ENCODE measurements at places on chromosomes 5 and 9. TPM values are rescaled to one million over a fixed set of nuclear protein-coding genes. Genes with fewer than 3 reads are reported as not detected.

GRCh38 chr5:173663352-173664153 is 47.1 kb upstream of the BOD1 start:
- no peak overlapping the region for H3K27ac ChIP-seq

- no peaks in the 10 kb centered on the region for H3K36me3 ChIP-seq
- no peak for DNase-seq
- H3K27me3 ChIP-seq: no peaks in the 10 kb centered on the region
- H3K4me1 ChIP-seq: no peaks in the 10 kb centered on the region
- H3K4me3 ChIP-seq: no peak overlapping the region
Observed at GRCh38 chr5:24854850-24855249, 210.1 kb upstream of the CDH10 start.

- peaks cover 44% of the 10 kb centered on the region for H3K27me3 ChIP-seq
- DNase-seq: no peak
- no peaks in the 10 kb centered on the region for H3K36me3 ChIP-seq
- H3K4me3 ChIP-seq: peak overlapping the region; percentile 84
- peaks cover 43% of the 10 kb centered on the region for H3K4me1 ChIP-seq
- peak overlapping the region; percentile 73 for H3K27ac ChIP-seq
Observed at GRCh38 chr5:59768152-59769040, 125.1 kb downstream of the PDE4D start.

- H3K27ac ChIP-seq: no peak overlapping the region
- H3K4me1 ChIP-seq: peaks cover 11% of the 10 kb centered on the region
- H3K36me3 ChIP-seq: no peaks in the 10 kb centered on the region
- no peaks in the 10 kb centered on the region for H3K27me3 ChIP-seq
Observed at GRCh38 chr9:77469515-77470231, 178.4 kb downstream of the GNA14 start.

OR1L1 gene
- not detected for total RNA-seq

ARHGEF28 gene
- total RNA-seq: 0.11 TPM

- H3K27ac ChIP-seq: no peak overlapping the region
- no peaks in the 10 kb centered on the region for H3K36me3 ChIP-seq
- no peaks in the 10 kb centered on the region for H3K27me3 ChIP-seq
- H3K4me1 ChIP-seq: no peaks in the 10 kb centered on the region
Observed at GRCh38 chr5:105145152-105145551, 1582.6 kb upstream of the NUDT12 start.

ZNF474 gene
- total RNA-seq: not detected

DNA sequence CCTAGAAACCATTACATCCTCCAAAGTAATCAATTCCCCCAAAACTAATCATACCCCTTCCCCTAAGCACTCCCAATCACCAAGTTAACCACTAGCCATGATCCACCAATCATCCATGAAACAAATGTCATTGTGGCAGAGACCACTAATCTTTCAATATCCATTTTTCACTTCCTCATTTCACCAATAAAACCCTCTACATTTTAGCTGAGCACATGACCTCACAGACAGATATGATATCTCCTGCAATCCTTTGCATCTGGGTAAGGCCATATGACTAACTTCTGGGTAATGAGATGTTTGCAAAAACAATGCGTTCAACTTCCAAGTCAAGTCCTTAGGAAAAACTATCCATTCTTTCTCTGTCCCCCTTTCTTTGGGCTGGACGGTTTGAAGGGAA is 20.7 kb downstream of the OR2S2 start:
- H3K4me1 ChIP-seq: peaks cover 35% of the 10 kb centered on the region
- no peak overlapping the region for H3K27ac ChIP-seq
- no peak overlapping the region for H3K4me3 ChIP-seq
- no peak for DNase-seq
- peaks cover 5% of the 10 kb centered on the region for H3K36me3 ChIP-seq
- H3K27me3 ChIP-seq: no peaks in the 10 kb centered on the region

DNA sequence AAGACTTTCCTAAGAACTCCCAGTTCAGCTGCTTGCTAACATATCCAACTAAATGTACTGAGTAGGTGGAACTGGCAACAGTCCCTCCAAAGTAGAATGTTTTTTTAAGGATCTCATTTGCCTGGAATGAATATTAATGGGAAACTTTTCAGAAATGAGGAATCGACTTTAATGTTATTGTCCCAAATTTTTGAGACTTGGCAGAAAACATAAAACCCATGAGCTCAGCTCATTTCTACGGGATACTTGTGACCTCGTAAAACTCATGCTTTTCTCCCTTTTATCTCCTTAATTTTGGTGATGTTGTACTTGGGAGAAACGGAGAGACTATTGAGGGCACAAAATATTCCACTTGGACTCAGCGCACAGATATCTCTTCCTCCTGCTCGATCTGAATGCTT is 296.8 kb downstream of the EBF1 start:
- H3K4me1 ChIP-seq: peaks cover 2% of the 10 kb centered on the region
- no peak for DNase-seq
- no peak overlapping the region for H3K4me3 ChIP-seq
- H3K27ac ChIP-seq: no peak overlapping the region
- H3K27me3 ChIP-seq: peaks cover 6% of the 10 kb centered on the region
- H3K36me3 ChIP-seq: no peaks in the 10 kb centered on the region

DNA sequence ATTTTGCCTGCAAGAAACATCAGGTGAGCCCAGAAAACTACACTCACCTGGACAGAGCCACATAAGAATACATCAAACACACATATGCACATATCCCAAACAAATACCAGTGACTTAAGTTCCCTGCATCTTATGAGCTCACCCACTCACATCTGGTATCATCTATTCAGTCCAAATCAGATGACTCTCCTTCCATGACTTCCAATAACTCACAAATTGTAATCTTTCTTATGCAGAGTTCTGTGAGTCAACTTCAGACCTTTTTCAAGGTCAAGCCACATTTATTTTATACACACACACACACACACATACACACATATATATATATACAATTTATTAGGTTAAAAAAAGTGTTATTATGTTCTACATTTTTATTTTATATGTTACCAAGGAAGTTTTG is 1711.9 kb upstream of the CDH9 start:
- H3K4me1 ChIP-seq: no peaks in the 10 kb centered on the region
- no peaks in the 10 kb centered on the region for H3K27me3 ChIP-seq
- H3K36me3 ChIP-seq: no peaks in the 10 kb centered on the region
- no peak overlapping the region for H3K4me3 ChIP-seq
- H3K27ac ChIP-seq: no peak overlapping the region
- DNase-seq: no peak

GRCh38 chr9:131728546-131728910 is 11.3 kb downstream of the RAPGEF1 start:
- peaks cover 37% of the 10 kb centered on the region for H3K36me3 ChIP-seq
- no peaks in the 10 kb centered on the region for H3K27me3 ChIP-seq
- peak overlapping the region; percentile 95 for H3K27ac ChIP-seq

DNA sequence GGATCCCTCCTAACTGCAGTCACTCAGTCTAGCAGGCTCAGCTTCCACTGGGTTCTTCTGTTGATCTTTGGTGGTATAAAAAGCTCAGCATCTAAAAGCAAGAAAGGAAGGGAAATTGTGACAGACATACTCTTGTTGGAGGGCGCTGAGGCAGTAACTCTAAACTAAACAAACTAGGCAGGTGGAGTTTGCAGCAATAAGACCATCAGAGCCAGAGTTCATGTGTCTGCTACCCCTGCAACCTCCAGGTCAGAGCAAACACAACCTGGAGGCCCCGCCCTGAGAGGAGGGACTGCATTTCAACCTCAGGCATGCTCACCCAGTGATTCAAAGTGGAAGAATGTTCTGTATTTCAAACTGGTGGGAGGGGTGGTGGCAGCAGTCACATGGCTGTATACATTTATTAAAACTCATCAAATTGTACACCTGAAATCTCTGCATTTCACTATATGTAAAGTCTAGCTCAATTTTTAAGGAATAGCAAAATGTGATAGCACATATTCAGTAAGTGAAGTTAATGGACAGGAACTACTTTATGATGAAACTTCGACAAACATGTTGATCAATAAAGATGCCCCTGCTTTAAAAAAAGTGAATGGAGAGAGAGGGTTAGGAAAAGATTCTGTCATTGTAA is 7.1 kb downstream of the ACTL7A start:
- peaks cover 58% of the 10 kb centered on the region for H3K36me3 ChIP-seq
- DNase-seq: no peak
- peaks cover under 1% of the 10 kb centered on the region for H3K4me1 ChIP-seq
- H3K27me3 ChIP-seq: no peaks in the 10 kb centered on the region
- no peak overlapping the region for H3K27ac ChIP-seq
- no peak overlapping the region for H3K4me3 ChIP-seq

PLPP7 gene
- 0.21 TPM for total RNA-seq

LCN12 gene
- 2.1 TPM for total RNA-seq

- H3K36me3 ChIP-seq: no peaks in the 10 kb centered on the region
- no peaks in the 10 kb centered on the region for H3K27me3 ChIP-seq
- H3K4me3 ChIP-seq: no peak overlapping the region
Observed at GRCh38 chr5:150512368-150512747, 4.4 kb downstream of the NDST1 start.

DNA sequence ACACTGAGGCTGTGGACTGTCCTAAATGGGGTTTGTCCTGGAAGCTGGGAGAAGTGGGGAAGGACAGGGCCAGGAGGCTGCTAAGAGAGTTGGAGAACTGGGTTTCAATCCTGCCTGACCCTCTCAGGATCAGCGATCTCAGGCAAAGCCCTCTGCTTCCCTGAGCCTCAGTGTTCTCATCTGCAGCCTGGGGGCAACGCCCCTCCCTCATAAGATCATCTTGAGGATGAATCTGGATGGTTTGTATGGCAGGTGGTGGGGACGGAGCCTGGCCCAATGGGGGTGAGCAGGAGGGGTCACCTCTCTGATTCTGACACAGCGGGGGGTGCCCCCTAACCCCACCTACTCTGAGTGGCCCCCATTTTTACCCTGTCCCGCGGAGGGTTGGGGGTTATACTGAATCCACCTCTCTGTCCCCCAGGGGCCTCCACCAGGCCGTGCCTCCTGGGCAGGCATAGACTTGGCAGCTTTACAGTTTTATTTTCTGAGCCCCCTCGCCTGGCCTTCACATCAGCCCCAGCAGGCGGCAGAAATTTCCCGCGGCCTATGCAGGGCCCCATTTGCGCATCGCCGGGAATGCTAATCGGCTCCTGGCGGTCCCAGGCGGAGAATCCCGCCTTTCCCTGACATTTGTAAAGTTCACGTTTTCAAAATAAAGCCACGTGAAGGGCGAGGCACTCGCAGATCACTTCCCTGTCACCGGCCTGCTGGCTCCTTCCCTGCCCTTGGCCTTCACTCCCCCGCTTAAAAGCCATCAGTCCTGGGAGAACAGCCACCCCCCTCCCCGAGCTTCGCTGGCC is 17.8 kb upstream of the LAMC3 start:
- H3K27me3 ChIP-seq: no peaks in the 10 kb centered on the region
- no peaks in the 10 kb centered on the region for H3K36me3 ChIP-seq
- no peak overlapping the region for H3K27ac ChIP-seq
- H3K4me1 ChIP-seq: no peaks in the 10 kb centered on the region

CARD6 gene
- 1.5 TPM for total RNA-seq

SMIM33 gene
- 0.23 TPM for total RNA-seq

- peak overlapping the region; percentile 62 for H3K27ac ChIP-seq
- H3K36me3 ChIP-seq: peaks cover 1% of the 10 kb centered on the region
- peak overlapping the region; percentile 66 for H3K4me3 ChIP-seq
- peaks cover 30% of the 10 kb centered on the region for H3K4me1 ChIP-seq
- DNase-seq: peak; percentile 53
- H3K27me3 ChIP-seq: peaks cover 12% of the 10 kb centered on the region
Observed at GRCh38 chr5:178116143-178116885, 3.0 kb downstream of the N4BP3 start.

FLT4 gene
- 1.7 TPM for total RNA-seq

GRCh38 chr5:77935506-77936364 is 159.6 kb upstream of the TBCA start:
- peaks cover 8% of the 10 kb centered on the region for H3K27me3 ChIP-seq
- H3K4me1 ChIP-seq: peaks cover 16% of the 10 kb centered on the region
- peak overlapping the region; percentile 20 for H3K4me3 ChIP-seq

- H3K4me3 ChIP-seq: no peak overlapping the region
- peaks cover 5% of the 10 kb centered on the region for H3K4me1 ChIP-seq
- no peak for DNase-seq
- H3K27me3 ChIP-seq: peaks cover 2% of the 10 kb centered on the region
- H3K27ac ChIP-seq: no peak overlapping the region
Observed at GRCh38 chr5:143550986-143551630, 147.6 kb upstream of the NR3C1 start.

TMC1 gene
- not detected for total RNA-seq

DNA sequence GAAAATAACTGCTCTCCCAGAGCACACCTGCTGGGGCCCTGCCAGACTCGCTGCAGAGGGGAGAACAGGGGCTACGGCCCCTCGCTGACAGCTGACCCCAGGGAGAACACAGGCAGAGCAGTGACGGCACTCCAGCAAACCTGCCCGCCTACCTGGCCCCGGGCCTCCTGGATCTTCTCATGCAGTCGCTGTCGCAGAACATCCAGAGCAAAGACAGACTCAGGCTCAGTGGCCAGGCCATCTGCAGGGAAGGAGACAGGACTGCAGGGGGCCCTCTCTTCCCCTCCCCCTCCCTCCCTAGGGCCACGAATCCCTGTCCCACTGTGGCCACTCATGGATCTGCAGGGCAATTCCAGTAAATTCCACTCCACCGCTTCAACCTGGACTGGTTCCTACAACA is 2.4 kb downstream of the SURF6 start:
- H3K27ac ChIP-seq: no peak overlapping the region
- DNase-seq: no peak
- peaks cover 12% of the 10 kb centered on the region for H3K4me1 ChIP-seq
- H3K4me3 ChIP-seq: peak overlapping the region; percentile 21
- peaks cover 72% of the 10 kb centered on the region for H3K36me3 ChIP-seq
- H3K27me3 ChIP-seq: no peaks in the 10 kb centered on the region

TAF11L2 gene
- total RNA-seq: not detected

- no peak overlapping the region for H3K27ac ChIP-seq
- no peak for DNase-seq
- no peak overlapping the region for H3K4me3 ChIP-seq
- H3K36me3 ChIP-seq: no peaks in the 10 kb centered on the region
- H3K4me1 ChIP-seq: no peaks in the 10 kb centered on the region
Observed at GRCh38 chr9:86643946-86644674, 289.9 kb upstream of the TUT7 start.

LCN10 gene
- total RNA-seq: 1.7 TPM

AMBP gene
- total RNA-seq: not detected

GRCh38 chr9:95822583-95823431 is 52.7 kb upstream of the ERCC6L2 start:
- peaks cover 39% of the 10 kb centered on the region for H3K27me3 ChIP-seq
- peaks cover 40% of the 10 kb centered on the region for H3K4me1 ChIP-seq
- no peak overlapping the region for H3K4me3 ChIP-seq
- peak overlapping the region; percentile 18 for H3K27ac ChIP-seq
- H3K36me3 ChIP-seq: no peaks in the 10 kb centered on the region

GRCh38 chr9:5845157-5845531 is 12.2 kb upstream of the ERMP1 start:
- no peak overlapping the region for H3K4me3 ChIP-seq
- peak overlapping the region; percentile 95 for H3K27ac ChIP-seq
- no peak for DNase-seq
- H3K4me1 ChIP-seq: peaks cover 79% of the 10 kb centered on the region
- H3K27me3 ChIP-seq: no peaks in the 10 kb centered on the region

All from activated T-helper 2 cell treated with anti-CD3 and anti-CD28 coated beads, Interferon-gamma antibody, Interleukin-2, Interleukin-4, amounts not matched to agents 10 μg/mL and 5 μg/mL and 100 μg/mL, durations not matched to agents 14 hours and 24 hours and 36 hours (primary cell).